Stimulated activated CD8-positive, alpha-beta memory T cell treated with anti-CD3 and anti-CD28 coated beads, Interleukin-7, amount 100 ng/mL, for 1 hour (primary cell): ENCODE measurements at places on chromosomes 7 and 10.

GRCh38 chr10:79431891-79432831, 13.3 kb downstream of the ZCCHC24 start:
- DNase-seq = no peak

GRCh38 chr7:66839814-66840213, 81.2 kb upstream of the TMEM248 start:
- DNase-seq = no peak

GRCh38 chr7:43531700-43532099, 51.2 kb upstream of the STK17A start:
- DNase-seq = no peak

DNA sequence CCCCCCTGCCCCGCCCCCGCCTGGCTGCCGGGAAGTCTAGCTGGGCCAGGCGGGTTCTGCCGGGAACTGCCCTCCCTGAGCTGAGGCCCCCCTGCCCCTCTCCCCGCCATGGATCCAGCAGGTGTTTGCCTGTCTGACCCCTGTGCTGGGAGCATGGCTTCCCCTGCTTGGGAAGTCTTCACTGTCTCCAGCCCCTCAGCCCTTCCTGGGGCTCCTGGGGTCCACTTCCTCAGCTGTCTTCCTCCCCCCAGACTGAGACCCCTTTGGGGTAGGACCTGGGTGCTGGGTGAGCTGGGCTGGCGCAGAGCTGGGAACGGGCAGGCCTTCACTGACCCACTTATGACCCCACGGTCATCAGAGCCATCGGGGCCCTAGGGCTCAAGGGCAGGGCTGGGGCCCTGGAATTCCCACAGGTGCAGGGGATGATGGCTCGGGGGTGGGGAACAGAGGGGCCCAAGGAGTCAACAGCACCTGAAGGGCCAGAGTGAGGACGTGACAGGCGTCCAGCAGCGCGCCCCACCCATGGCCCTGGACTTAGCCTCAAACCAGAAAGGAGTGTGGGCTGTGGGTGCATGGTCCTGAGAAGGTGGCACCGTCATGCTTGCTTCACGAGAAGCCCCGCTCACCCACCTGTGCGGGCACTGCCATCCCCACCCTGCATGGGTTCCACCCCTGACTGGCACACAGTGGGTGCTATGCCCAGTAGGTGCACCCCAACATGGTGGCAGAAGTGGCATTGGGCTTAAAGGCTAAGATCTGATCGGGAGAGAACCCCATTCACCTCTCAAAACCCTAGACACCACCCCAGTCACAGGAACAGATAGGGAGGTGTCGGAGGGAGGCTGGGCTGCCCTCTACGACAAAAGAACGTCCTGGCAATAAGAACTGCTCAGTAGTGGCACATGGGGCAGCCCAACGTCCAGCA, 16.2 kb upstream of the TNRC18 start:
- no peak for DNase-seq

- no peak for DNase-seq
Measured at GRCh38 chr7:99190359-99191009, 17.4 kb downstream of the KPNA7 start.

DNA sequence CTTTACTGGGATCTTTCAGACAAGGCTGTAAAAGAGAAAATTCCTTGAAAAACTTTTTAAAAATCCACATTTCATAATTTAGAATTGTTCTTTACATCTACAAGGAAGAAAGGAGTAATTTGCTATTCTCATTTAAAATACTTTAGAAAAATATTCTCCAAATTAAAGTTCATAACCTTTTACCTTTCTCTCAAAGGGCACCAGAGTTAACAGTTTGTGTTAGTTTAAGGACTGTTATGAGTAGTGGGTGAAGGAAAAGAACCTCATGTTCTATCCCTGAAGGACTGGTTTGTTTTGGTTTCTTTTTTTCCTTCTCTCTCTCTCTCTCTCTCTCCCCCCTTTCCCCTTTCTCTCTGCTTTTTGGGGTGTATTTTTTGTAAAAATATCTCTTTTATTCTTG, 4.1 kb downstream of the AGMO start:
- DNase-seq = no peak

- DNase-seq = peak; percentile 69
Measured at GRCh38 chr10:133335246-133336117, 1.2 kb downstream of the CALY start.

GRCh38 chr7:33685503-33685902, 219.8 kb upstream of the BMPER start:
- DNase-seq = no peak

- DNase-seq = no peak
Measured at GRCh38 chr10:75712242-75712880, 280.9 kb downstream of the LRMDA start.

- DNase-seq = no peak
Measured at GRCh38 chr10:111556666-111557065, 479.8 kb downstream of the ADRA2A start.

DNA sequence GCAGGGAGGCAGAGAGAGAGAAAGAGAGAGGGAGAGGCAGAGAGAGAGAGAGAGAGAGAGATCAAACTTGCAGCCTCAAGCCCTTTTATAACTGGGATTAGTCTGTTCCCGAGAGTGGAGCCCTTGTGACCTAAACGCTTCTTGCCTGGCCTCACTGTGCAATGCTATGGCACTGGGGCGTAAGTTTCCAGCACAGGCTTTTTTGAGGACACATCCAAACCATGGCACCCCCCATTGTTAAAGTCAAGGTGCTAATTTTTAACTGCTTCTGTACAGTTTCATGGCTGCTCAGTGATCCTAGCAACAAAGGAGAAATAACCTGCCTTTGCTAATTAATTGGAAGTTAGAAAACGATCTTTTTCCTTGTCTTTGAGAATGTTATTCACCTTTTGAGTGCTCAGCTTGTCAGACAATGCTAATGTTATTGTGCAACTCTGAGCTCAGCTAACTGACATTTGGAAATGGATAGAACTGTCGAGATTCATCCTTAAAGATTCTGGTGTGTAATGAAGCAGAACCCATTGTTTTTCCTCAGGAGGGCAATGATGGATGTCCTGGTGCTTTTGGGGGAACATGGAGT, 268.4 kb downstream of the GLRX3 start:
- no peak for DNase-seq

- DNase-seq = no peak
Measured at GRCh38 chr7:50502001-50502684, 52.0 kb upstream of the FIGNL1 start.

DNA sequence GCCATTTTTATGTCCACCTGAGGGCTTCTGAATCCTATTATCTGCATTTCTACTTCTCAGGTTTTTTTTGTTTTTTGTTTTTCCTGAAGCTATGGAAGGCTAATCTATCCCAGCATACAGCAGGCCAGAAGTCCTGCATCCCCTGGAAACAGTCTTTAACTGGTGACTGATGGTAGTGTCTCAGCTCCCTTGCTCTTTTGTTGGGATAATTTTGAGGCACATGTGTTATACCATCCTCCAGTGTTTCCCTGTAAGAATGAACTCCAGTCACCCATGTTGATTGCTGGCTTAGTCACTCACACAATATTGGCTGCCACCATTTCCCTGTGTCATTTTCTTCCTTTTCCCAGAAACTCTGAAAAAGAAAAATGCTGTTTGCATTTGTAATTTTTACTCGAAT, 1094.0 kb upstream of the LRRN3 start:
- DNase-seq = no peak

- no peak for DNase-seq
Measured at GRCh38 chr7:122137251-122138077, 6.6 kb downstream of the AASS start.

DNA sequence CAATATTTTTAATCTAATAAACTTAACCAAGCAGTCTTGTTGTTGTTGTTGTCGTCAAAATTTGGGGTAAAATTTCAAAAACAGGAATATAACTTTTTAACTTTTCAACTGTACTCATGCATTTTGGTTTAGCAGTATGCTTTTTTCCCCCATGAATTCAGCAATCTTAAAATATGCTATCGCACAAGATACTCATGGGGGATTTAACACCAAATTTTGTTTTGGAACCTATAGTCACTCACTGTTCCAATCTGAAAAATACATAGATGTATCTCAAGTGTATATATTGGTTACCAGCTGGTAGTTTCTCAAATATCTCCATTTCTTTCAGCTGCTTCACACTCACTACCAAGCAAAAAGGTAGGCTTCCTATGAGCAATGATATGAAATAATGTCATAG, 91.4 kb upstream of the PIK3CG start:
- no peak for DNase-seq

GRCh38 chr7:70736715-70737460, 395.1 kb upstream of the GALNT17 start:
- DNase-seq = no peak

DNA sequence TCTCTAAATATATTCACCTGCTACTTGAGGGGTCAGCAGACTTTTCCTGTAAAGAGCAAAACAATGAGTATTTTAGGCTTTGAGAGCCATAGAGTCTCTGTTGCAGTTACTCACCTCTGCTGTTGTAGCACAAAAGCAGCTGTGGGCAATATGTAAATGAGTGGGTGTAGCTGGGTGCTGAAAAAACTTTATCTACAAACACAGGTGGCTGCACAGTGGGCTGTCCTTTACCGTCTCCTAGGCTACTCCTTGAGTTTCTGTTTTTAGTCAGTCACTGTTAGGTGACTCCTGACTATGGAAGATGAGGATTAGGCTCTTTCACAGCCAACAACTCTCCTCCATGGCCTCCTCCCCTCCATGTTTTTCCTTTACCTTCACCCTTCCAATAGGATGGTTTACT, 286.1 kb upstream of the C7orf33 start:
- DNase-seq = no peak

DNA sequence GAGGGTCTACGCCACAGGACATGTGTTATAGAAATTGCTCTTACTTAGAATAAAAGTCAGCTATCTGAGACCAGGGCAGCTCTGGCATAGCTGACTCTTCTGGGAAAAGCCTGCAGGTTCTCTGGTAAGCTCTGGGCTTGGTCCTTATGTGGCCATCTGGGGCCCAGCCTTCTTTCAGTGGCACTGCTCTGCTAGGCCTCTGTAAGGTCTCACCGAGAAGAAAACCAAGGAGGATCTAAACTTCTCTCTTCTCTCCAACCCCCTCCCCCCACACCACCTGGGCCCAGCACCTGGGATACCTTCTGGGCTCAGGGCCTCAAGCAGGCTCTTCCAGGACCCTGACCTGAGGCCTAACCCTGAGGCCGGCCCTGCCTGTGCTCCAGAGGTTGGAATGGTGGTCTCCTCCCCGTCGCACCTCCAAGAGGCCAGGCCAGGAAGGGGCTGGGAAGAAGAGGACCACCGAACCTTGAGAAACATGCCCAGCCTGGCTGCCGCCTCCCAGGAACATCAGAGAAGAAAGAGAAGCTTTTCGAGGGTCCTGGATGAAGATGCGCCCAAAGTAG, 323.6 kb downstream of the GFRA1 start:
- no peak for DNase-seq

GRCh38 chr7:26419198-26419597, 127.5 kb downstream of the SNX10 start:
- no peak for DNase-seq

DNA sequence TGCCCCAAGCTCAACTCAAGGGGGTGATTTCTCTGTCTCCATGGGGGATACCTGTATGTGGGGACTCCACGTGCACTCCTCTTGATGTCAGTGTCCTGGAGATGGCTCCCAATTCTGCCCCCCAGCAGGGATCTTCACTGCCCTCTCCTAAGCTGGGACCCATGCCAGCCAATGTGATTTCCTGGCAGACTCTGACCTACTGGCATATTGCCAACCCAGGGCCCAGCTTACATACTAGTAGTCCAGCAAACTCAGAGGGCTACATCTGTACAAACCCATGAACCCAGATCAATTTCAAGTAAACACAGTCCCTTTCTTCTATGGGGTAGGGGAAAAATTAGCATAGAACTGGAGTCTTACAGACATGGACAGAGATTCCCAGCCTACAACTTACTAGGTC, 26.2 kb upstream of the BMPR1A start:
- DNase-seq = no peak

- no peak for DNase-seq
Measured at GRCh38 chr10:61923210-61923949, 21.9 kb downstream of the ARID5B start.

DNA sequence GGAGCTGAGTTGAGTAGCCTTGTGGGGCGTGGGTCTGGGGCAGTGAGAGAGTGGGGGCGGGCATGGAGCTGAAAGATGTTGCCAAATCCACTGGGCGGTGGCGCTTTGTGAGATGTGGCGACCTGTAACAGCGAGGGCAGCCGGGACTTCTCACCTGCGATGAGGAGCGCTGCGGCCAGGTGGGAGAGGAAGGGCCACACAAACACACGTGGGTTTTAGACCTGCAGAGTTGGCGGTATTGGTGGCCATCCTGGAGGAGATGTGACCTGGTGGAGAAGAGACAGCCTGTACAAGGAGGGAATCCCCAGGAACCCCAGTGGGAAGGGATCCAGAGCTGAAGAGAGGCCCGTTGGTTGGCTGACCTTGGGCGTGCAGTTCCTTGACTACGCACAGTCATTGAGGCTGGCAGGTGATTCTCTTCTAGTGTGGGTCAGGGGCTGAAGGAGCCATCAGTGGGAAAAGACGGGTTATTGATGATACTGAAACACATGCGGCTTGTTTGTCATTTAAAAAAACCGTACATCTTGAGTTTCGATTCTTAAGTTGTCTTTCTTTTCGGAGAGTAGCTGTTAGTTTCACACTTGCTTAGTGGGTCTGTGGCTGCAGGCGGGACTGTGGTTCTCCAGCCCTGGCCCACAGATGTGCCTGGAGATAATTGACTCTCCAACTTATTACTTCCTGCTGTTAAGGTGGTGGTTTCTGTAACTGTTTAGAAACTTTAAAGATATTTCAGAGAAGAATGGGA, 2.4 kb downstream of the CHST12 start:
- DNase-seq = peak; percentile 35

GRCh38 chr7:121099572-121099971, 111.1 kb downstream of the CPED1 start:
- no peak for DNase-seq

DNA sequence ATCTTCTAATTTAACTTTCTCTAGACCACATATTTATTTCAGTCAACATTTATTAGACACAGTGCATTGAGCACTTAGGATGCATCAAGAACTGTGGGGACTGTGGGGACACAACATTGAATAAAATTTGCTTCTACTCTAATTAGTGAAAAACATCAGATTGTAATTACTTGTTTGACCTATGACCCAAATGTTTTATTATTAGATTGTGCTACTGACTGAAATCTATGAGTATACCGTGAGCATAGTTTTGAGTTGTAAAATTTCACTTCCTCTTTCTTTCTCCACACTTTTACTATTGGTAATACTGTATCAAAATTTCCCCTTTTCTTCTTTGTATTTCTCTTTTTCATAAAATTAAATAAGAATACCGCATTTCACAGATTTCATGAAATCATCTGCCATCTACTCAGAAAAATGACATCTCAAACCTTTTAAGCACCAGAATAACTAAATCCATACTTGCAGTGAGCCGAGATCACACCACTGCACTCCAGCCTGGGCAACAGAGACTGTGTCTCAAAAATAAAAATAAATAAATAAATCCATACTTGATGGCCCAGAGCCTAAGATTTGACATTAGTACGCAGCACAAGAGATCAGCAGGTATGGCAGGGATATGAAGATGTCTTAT, 25.4 kb upstream of the INPP5F start:
- DNase-seq = no peak

GRCh38 chr10:30786906-30787305, 157.4 kb upstream of the LYZL2 start:
- DNase-seq = no peak
